Suppressor macrophage treated with lipopolysaccharide for 4 hours (primary cell): ENCODE measurements at places on chromosomes 7 and 10.
A peak's percentile ranks its signal among the peaks of the same experiment; 100 is the strongest.

- no peak for DNase-seq
Measured at GRCh38 chr10:22334414-22335172, 10.7 kb upstream of the SPAG6 start.

DNA sequence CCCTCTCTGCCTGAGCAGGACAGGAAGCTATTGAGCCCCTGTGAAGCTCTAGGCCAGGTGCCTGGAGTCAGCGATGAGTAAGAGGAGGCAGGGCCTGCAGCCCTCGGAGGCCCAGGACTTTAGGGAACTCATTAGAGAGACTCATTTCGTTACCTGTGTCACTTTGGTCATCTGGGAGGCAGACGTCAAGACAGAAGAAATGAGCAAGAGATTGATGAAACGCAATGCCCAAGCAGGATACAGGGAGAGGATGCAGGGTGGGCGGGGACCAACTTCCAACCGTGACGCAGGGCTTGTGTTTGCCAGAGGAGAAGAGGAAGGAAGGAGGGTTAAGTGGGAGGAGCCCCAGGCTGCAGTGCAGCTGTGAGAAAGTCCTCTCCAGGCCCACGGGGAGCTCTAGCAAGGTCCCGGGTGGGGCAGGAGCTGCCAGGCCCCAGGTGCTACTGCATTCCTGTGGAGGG, 26.4 kb upstream of the GNA12 start:
- DNase-seq, result peak; percentile 86

DNA sequence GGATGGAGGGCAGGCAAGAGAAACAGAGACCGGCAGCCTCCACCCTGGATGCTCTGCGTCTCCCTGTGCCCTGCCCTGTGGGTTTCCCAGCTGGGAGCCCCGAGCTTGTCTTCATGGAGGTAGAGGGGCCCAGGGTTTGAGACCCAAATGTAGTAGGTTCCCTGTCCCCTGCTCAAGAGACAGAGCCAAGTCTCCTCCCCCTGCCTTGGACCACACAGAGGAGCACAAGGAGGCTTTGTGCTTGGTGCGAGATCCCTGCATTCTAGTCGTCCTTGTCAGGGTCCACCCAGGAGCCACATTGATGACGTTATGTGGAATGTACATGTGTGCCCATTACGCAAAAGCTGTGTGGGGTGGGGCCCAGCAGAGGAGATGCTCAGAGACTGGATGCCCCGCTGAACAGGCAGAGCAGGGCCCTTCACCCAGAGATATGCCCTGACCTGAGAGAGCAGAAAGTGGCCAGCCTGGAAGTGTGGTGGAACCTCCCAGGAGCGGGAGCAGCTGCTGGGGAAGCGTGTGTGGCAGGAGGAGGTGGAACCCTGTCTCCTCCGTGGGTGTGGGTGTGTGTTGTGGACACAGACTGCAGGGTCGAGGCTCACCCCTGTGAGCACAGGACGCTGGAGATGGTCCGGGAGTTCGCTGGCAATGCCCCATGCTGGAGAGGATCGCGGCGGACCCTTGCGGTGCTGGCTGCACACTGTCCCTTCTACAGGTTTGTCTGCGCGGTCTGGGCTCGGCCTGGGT, 39.3 kb downstream of the VWA2 start:
- no peak for DNase-seq

DNA sequence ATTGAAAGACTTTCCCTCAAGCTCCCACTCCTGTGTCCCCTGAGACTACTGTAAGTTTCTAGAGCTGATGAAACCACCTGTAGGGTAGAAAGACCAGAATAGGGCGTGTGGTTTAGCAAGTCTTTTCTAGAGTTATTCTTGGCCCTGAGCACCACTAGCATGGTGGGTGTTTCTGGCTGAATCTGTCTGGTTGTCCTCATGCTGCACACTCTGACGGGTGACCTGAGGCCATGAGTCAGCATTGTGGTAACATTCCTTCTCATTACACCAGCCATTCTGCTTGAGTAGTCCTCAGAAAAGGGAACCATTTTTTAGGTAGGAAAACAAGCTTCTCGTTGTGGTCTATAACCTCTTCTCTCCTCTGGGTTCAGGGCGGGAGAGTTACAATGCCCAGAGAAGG, 250.3 kb downstream of the SNX13 start:
- DNase-seq, result peak; percentile 66

DNA sequence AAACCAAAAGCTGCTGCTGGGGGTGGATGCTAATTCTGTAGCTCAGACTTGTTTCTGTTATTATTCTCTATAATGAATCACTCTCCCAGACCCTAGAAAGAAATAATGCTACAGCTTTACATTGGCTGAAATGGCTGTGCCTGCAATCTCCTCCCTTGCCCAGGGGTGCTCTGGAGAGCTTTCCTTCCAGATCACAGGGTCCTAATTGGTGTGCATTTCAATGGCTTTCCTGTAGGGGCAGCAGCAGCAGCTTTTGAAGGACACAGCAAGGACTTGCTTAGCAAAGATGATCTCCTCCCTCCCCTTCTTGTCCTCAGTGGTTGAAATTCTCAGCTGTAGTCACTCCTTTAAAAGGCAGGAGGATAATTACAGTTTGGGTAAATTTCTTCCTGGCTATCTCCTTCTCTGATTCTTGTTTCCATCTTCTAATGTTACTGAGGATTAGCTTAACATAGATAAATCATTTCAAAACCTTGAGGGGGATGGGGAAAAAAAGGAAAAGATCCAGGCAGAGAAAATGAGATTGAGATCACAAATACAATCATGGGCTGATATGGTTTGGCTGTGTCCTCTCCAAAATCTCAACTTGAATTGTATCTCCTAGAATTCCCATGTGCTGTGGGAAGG, 120.2 kb upstream of the CTTNBP2 start:
- peak; percentile 20 for DNase-seq

GRCh38 chr10:71232089-71232998, 20.0 kb downstream of the UNC5B start:
- DNase-seq, result peak; percentile 23

DNA sequence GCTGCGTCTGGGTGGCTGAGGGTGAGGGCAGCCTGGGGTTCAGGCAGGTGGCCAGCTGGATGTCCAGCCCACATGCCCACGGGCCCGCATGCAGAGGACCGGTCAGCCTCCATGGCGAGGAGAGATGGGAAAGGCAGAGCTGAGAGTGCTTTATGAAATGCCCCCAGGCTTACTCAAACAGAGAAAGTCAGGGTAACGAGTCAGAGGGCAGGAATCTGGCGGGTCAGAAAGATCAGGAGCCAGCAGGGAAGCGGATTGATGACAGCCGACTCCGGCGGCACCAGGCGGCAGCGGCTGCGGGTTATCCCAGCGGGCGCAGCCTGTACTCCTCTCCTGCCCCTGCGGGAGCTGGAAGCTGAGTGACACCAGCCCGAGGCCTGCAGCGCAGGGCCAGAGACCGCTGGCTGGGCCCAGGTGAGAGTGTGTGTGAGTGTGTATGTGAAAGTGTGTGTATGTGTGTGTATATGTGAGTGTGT, 13.4 kb downstream of the SLC13A4 start:
- DNase-seq, result no peak

- no peak for DNase-seq
Measured at GRCh38 chr7:141123522-141123921, 49.7 kb downstream of the TMEM178B start.

DNA sequence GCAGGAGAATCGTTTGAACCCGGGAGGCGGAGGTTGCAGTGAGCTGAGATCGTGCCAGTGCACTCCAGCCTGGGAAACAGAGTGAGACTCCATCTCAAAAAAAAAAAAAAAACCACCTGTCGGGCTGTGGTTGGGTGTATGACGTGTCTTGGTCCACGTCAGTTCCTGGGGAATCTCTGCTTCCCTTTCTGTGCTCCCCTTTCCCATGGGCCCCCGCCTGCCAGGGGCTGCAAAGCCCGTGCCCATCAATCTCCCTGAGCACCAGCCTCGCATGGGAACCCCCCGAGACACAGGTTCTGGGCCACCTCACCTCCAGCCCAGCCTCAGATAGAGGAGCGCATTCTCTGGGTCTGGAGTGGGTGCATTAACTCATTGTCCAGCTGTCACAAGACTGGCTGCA, 2.3 kb upstream of the SH2B2 start:
- no peak for DNase-seq

DNA sequence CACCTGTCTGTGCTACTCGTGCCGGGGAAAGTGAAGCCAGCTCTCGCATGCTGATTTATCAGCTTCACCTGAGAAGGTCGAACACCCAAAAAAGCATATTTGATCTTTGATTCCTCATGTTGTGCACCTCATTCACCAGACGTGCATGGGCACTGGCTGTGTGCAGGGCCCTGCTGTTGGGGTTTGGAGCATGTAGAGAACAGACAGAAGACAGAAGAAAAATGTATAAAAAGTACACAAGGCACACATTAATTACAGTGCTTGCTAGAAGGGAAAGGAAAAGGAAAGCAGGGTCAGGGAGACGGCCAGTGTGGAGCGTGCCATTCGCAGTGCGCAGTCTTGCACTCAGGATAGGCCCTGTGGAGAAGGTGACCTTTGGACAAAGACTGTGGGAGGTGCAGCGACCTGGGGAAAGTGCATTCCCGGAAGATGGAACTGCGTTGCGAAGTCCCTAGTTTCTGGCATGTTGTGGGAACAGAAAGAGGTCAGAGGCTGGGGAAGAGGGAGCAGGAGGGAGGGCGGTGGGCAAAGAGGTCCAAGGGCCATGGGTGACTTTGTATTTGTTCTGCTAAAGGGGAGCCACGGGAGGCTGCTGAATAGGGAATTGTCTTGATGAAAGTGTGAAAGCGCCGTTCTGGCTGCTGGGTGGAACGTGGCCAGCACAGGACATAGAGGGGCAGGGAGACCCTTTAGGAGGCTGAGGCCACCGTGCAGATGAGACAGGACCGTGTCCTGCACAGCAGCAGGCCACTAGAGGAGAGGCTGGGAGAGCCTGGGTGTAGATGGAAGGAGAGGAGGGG, 232.8 kb downstream of the GLRX3 start:
- no peak for DNase-seq

GRCh38 chr10:61896854-61897661, 4.4 kb upstream of the ARID5B start:
- peak; percentile 83 for DNase-seq

DNA sequence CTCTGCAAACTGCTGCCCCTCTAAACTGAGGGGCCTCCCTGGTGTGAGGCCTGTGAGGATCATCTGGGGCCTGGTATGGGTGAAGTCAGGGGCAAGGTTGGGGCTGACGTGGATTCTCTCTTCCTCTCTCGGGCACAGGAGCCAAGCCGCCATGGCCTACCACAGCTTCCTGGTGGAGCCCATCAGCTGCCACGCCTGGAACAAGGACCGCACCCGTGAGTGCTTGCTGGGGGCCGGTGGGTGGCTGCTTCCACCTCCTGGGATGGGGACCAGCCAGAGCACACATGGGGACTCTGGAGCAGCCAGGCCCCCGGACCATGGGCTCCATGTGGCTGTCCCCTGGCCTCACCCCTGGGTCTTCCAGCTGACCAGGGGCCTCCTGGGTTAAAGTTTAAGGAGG, 11.0 kb downstream of the ARPC1B start:
- no peak for DNase-seq

- no peak for DNase-seq
Measured at GRCh38 chr10:112696592-112696991, 249.6 kb downstream of the VTI1A start.

- DNase-seq, result no peak
Measured at GRCh38 chr10:34249634-34250033, 565.5 kb downstream of the PARD3 start.

GRCh38 chr10:47409171-47409865, 25.2 kb upstream of the ZNF488 start:
- DNase-seq, result no peak

GRCh38 chr10:29746080-29746797, 111.5 kb upstream of the SVIL start:
- no peak for DNase-seq

DNA sequence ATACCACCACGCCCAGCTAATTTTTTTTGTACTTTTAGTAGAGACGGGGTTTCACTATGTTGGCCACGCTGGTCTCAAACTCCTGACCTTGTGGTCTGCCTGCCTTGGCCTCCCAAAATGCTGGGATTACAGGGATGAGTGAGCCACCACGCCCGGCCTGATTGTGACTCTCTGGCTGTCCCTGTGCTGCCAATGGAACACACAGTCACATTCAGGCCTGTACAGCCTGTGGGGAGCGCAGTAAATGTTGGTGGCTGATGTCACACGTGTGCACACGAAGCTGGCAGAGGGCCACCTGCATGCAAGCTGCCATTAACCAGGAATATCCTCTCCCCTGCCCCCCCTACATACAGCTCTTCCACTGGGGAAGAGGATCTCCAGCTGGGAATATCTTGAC, 22.1 kb downstream of the POLL start:
- DNase-seq, result no peak

DNA sequence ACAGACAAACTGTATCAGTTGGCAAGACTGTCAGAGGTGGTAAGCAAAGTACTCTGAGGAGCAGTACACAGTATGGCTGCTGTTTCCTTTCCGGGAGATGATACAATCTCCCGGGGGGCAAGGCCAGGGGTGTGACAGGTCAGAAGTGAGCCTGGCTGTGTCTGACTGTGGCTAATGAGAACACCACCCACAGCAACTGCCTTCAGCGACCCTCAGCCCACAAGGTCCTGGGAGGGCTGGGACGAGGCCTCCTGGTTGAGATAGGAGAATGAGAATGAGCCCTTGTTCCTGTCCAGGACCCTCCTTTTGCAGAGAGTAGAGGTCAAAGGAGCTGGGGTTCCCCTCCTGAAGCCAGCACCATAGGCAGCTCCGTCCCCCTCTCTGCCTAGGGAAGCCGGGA, 421.7 kb downstream of the TCERG1L start:
- no peak for DNase-seq

GRCh38 chr7:156943091-156944041, 6.1 kb upstream of the NOM1 start:
- no peak for DNase-seq

GRCh38 chr7:152902870-152903860, 143.6 kb downstream of the ACTR3B start:
- no peak for DNase-seq

DNA sequence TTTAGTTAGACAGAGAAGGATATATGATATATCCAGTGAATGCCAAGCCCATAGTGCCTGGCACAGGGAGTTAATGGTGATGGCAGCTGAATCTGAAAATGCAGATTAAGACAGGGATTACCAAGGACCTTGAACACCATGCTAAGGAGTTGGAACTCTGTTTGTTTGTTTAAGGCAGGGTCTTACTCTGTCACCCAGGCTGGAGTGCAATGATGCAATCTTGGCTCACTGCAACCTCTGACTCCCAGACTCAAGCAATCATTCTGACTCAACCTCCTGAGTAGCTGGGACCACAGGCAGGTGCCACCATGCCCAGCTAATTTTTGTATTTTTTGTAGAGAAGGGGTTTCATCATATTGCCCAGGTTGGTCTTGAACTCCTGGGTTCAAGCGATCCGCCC, 1.6 kb downstream of the AKR1D1 start:
- DNase-seq, result no peak

DNA sequence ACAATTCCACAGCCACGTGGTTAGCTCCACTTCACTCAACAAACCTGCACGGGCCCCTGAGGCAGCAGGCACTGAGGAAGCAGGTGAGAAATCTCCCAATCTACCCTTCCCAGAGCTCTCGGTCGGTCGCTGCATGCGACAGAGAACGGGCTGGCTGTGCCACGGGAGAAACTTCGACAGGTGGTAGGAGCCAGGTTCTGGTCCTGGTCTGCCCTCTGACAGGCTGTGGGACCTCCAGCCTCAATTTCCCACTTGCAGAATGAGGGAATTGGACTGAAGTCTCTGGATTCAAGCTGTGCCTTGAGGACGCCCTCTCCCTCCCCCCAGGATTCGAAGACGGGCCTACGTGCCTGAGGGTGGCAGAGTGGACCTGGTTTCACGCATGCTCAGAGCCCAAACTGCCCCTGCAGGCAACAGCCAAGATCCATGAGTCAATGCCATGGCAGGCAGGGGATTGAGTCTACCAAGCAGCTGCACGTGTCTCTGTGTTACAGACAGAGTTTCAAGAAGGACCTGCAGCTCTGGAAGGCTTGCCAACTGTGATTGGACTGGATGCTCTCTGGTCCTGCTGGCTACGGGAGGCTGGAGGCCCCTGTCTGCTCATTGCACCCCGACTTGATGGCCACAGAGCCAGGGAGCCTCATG, 215.0 kb downstream of the USP6NL start:
- no peak for DNase-seq
